ENCODE measurements at places on chromosomes 16 and 17.

DNA sequence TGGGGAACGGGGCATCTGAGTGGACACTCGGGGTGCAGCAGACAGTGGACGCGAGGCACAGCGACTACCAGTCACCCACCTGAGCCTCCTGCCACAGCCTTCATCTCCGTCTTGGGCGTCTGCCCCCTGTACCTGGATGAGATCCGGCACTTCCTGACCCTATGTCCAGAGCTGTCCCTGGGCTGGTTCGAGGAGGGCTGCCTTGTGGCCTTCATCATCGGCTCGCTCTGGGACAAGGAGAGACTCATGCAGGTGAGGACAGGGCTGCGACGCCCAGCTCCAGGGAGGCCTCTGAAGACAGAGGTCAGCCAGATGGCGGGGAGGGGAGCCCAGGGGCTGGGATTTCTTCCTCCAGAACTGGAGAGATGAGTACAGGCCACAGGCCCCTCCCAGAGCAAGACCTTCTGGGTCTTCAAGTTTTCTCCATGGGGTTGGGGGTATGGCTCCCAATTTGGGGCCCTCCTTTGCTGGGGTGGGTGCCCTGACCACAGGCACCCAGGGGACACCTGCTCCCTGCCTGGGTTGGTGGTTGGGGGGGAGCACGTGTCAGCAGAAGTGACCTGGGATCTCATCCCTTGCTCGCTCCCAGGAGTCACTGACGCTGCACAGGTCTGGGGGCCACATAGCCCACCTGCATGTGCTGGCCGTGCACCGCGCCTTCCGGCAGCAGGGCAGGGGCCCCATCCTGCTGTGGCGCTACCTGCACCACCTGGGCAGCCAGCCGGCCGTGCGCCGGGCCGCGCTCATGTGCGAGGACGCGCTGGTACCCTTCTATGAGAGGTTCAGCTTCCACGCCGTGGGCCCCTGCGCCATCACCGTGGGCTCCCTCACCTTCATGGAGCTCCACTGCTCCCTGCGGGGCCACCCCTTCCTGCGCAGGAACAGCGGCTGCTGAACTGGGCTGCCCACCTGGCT, 1.9 kb downstream of the AANAT start:
- no peak for DNase-seq

DNA sequence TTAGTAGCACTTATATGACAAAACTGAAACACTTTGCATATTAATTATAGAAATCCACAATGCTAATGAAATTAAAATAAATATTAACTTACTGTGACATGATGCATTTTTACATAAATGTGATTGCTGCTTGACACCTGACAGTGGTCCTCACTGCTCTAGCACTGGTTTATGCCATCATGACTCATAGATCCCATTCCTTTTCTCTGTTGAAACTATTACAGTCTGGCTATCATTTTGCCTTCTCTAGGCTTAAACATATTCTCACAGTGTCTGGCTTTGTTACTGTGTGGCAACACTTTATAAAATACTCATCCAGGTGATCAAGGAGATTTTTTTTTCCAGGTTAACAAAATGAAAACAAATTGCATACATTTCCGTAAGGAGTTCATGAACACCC, 108.0 kb downstream of the MRTFB start:
- no peak for DNase-seq

DNA sequence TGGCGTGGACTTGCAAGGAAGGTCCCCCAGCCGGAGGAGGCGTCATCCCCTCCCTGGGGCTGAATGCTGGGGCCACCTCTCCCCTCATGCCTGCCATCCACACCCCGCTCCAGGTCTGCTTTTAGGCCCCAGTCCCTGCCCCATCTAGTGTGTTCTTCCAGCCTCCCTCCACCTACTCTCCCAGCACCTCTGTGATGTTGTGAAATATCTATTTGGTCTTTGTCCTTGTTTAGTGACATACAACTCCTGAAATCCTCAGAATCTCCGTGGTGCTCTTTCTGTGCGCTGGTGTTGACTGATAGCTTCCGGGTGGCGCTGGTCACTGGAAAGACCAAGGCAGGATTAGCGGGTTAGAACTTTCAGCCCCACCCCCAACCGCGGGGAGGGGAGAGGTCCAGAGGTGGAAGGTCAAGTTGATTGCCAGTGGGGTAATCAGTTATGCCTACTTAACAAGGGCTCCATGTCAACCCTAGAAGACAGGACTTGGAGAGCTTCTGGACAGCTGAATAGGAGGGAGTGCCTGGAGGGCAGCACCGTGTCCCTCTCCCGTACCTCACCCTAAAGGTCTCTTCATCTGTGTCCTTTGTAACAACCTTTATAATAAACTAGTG, 10.1 kb downstream of the TBC1D24 start:
- DNase-seq, result no peak

DNA sequence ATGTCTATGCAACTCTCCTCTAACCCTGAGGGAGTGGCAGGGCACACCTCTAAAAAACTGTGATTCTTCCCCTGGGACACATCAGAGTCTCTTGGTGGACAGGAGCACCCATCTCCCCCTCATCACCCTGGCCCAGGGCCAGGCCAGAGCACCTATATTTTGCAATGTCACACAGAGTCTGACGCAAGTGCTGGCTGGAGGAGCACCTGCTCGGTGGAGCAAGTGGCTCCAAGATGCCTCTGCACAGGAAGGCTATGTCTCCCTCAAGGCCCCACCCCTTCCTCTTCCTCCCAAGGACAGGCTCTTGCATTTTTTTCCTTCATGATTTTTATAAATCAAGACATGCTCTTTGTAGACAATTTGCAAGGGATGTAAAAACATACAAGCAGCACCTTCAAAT, 13.3 kb downstream of the SNN start:
- DNase-seq, result no peak

DNA sequence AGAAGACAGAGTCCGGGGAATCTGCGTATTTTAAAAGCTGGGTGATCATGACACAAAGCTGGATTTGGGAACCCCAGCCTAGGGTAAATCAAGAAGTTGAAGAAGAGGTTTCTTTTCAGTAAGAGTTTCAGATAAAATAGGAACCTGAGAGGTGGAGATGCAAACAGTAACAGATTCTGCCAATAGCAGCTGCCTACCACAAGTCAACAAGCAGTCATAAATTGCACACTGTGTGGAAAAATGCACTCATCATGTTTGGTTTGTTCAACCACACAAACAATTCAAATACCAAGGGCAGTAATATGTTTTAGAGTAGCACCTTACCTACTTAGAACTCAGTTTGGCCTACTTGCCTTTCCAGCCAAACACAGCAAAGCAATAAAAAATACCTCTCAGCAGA, 14.0 kb downstream of the MYO1D start:
- DNase-seq, result no peak

- DNase-seq, result no peak
These were observed 35.1 kb upstream of the SBK1 start for GRCh38 chr16:28257256-28257655.

- no peak for DNase-seq
These were observed 338.3 kb downstream of the BCAS3 start for GRCh38 chr17:61015966-61016365.
